ENCODE measurements at places on chromosomes 4 and X. TPM values are rescaled to one million over a fixed set of nuclear protein-coding genes. Genes with fewer than 3 reads are reported as not detected.

- H3K4me3 ChIP-seq, result no peak overlapping the region
- DNase-seq, result no peak
- no peak overlapping the region for H3K27ac ChIP-seq
- H3K4me1 ChIP-seq, result no peaks in the 10 kb centered on the region
- no peaks in the 10 kb centered on the region for H3K27me3 ChIP-seq
- no peaks in the 10 kb centered on the region for H3K36me3 ChIP-seq
Observed at GRCh38 chr4:115110191-115111181, 2.9 kb downstream of the NDST4 start.

DNA sequence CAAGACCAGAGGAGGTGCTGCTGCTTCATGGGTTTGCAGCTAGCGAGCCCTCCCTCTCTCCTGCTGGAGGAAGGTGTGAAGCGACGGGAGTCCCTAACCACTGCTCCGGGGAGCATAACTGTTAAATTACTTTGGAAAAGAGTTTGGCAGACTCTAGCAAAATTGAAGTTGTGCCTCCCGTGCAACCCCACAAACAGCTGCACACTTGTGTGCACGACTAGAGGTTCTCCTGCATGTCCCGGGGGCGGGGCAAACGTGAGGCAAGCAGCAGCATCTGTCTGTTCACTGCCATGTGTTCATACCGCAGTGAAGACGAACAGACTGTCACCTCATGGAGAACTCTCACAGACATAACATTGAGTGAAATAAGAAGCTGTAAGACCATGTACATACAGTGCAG lies 34.5 kb downstream of the TNIP2 start:
- H3K4me3 ChIP-seq, result no peak overlapping the region
- H3K4me1 ChIP-seq, result no peaks in the 10 kb centered on the region
- DNase-seq, result no peak
- H3K27ac ChIP-seq, result no peak overlapping the region

- H3K36me3 ChIP-seq, result no peaks in the 10 kb centered on the region
- DNase-seq, result no peak
- H3K4me3 ChIP-seq, result peak overlapping the region; percentile 97
- peak overlapping the region; percentile 24 for H3K27ac ChIP-seq
- no peaks in the 10 kb centered on the region for H3K27me3 ChIP-seq
Observed at GRCh38 chr4:6781561-6781960, 966 bp upstream of the KIAA0232 start.

DNA sequence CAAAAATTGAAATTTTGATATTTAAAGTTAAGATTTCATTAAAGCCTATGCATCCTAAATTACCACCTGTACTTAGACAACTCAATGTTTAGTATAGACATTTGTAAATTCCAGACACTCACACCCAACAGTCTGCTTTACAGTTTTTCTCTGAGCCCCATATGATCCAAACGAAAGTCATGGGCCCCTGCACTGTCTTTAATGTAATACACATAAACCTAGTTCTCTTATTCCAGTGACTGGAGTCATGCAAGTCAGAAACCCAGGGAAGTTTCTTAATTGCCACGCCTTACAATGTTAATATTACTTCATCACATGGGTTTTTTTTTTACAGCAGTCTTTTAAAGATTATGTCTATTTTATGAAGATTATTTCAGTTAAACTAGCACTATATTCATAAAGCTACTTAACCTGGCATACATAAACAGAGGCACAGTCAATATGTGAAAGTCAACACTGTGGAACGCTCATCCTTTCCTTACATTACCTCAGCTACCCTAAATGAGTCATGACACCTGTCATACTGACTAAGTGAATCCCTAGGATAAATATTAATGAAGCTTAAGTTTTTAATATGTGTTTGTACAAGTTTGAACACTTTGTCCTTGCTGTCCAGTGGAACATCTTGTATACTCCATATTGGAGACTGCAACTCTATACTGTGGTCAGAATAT lies 67.7 kb upstream of the H2AZ1 start:
- H3K36me3 ChIP-seq, result no peaks in the 10 kb centered on the region
- no peaks in the 10 kb centered on the region for H3K4me1 ChIP-seq
- H3K27ac ChIP-seq, result no peak overlapping the region
- H3K4me3 ChIP-seq, result no peak overlapping the region

Gene CT83
- total RNA-seq, result not detected

Gene MAGEB2
- total RNA-seq, result not detected

Gene HSFX1
- 0.37 TPM for total RNA-seq

Gene ELF4
- 25.3 TPM for total RNA-seq

Gene HPSE
- 3.9 TPM for total RNA-seq

Gene PAGE5
- not detected for total RNA-seq
